BJ (cell line): ENCODE measurements at places on chromosomes 3 and 15. TPM values are rescaled to one million over a fixed set of nuclear protein-coding genes. Genes with fewer than 3 reads are reported as not detected.

- peak; percentile 99 for DNase-seq
Measured at GRCh38 chr3:139302084-139302800, 41.6 kb upstream of the MRPS22 start.

DNA sequence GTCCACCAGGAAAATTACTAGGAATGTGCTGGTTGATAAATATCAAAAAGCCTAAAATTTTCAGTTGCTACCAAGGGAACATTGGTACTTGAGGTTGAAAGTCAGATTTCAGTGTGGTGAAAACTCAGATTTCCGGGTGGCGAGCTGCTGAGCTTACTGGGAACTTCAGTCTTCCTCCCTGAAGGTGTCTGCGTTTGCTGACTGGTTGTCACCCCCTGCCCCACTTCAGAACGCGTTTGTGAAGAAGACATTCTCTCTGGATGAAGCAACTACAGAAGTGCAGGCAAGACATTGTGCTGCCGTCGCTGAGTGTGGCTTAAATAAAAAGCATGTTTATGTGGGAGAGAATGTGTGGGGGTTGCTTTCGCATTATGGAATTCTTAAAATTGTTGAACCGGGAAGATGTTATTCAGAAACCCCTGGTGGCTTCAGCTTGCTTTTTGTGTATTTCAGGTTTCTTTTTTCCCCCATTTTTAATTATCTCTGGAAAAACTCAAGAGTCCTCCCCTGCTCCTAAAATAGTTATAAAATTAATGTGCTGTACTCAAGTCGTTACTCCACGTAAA is 7.1 kb downstream of the FAM81A start:
- no peak for DNase-seq

- DNase-seq: no peak
Measured at GRCh38 chr15:88864861-88865497, 30.4 kb downstream of the HAPLN3 start.

KCNH8 gene
- 0.02 and 0.04 TPM in 2 replicates for polyA plus RNA-seq
